Osteocyte (in vitro differentiated cells): ENCODE measurements at places on chromosomes 11 and 22.

DNA sequence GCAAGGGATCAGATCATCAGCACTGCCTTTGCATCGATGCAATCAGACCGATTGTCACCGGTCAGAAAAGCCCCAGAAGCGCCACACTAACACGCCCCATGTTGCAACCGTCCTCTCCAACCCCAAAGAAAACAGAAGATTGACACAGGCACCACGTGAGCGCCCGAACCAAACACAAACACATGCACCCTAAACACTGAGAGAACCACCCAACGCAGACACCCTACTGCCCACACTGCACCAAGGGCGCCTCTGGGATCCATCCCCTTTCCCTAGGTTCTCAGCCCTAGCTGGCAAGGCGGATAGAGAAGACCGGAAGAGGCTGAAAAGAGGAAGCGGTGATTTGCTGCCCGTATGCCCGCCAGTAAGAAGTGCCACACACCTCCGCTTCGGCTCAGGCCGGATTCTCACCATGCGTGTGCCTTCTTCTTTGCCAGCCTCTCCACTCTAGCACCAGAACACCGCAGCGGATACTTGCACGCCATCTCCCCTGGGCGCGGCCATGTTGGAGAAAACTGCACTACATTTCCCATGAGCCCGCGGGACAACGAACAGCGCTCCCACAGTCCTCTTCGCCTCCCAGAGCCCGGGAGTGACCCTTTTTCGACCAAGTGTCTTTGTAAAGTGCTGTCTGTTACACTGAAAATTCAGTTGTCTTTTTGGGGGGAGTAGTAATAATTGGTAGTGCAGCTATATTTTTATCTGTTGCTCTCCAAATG is at the start of gene ALKBH8:
ALKBH8 (minus strand) TSS at position 517 of the 719 bp plus-strand sequence. CDS start 4,842 bp downstream, outside the sequence.
- DNase-seq, result peak; percentile 89

DNA sequence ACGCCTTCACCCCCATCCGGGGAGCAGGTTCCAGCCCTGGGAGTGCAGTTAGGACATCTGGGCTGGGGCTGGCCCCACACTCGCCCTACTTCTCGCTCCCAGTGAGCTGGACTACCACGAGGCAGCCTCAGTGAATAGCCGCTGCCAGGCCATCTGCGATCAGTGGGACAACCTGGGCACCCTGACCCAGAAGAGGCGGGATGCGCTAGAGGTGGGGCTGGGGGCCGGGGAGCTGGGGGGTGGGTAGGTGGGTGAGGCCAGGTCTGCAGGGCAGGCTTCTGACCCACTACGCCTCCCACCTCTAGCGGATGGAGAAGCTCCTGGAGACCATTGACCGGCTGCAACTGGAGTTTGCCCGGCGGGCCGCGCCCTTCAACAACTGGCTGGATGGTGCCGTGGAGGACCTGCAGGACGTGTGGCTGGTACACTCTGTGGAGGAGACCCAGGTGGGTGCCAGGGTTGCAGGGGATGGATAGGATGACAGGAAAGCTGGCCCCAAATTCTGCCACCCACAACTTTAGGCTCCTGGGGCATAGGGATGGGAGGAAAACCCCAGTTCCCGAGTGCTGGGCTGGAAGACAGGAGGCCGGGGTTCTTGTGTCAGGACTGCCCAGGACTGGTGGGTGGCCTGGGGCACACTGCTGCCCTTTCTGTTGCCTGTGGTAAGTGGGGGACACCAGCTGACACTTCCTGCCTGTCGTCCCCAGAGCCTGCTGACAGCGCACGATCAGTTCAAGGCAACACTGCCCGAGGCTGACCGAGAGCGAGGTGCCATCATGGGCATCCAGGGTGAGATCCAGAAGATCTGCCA is 8.3 kb downstream of the CTSF start:
- DNase-seq, result no peak

- no peak for DNase-seq
Measured at GRCh38 chr11:112156956-112157766, 6.7 kb downstream of the IL18 start.

DNA sequence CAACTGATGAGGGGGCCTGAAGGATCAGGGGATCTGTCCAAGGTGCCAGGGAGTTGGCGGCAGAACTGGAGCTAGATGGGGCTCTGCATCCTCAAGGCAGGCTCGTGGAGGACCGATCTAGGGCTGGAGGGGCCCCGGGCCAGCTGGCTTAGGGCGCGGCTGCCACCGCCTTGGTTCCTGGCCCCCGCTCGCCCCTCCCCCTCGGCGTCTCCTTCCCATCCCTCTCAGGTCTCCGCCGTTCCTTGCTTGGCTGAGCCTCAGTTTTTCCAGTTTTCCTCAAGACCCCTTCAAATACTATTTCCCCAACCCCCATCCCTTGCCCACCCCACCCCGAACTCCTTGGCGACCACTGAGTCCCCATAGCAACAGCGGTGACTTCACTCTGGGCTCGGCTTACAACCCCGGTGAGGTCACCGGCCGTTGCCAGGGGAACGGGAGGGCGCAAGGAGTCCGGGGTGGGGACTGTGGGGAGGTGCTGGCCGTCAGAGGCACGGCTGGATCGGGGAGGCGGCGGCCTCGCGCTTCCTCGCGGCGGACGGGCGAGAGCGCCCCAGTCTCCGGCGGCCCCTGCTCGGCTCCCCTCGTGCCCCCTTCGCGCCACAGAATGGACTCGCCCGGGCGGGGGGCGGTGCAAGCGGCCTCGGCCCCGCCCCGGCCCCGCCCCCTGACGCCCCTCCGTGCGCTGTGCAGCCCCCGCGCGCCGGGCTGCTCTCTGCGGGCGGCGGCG is 7.5 kb downstream of the FREY1 start:
- DNase-seq, result peak; percentile 92

DNA sequence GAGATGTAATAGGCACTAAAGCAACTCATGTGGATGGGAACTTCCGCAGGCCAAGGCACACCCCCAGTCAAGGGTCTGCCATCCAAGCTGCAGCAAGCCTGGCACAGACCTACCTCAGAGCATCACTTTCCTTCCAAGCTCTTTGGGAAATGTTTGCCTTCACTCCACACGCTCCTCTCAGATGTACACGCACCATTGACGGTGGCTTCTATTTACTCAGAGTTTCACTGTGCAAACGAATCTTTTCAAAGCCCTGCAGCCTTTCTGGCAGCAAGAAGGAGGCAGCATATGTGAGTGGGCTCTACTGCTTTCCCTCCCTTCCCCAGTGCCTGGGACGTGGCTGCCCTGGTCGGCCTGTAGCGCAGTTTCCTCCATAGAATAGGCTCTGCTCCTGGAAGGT is 60.9 kb upstream of the USP47 start:
- no peak for DNase-seq

DNA sequence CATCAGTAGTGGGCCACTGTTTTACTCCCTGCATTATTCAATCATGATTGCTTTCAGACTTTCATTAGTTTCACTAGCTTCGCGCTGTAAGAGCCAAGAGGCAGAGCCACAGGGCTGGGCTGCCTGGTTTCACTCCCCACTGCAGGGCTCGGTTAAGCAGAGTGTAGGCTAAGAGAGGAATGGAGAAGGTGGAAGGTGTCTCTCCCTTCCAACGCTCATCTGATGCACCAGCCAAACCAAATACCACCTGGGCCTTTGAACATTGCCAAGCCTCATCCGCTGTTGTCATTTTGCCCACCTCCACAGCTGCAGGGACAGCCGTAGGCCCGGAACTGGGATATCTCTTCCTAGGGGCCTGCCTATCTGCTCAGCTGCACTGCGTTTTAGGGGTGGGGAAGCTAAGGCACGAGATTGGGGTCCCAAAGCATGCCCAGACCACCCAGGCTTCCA is 480 bp upstream of the SMARCB1 start:
- no peak for DNase-seq

- no peak for DNase-seq
Measured at GRCh38 chr11:132142121-132142520, 771.7 kb downstream of the NTM start.

DNA sequence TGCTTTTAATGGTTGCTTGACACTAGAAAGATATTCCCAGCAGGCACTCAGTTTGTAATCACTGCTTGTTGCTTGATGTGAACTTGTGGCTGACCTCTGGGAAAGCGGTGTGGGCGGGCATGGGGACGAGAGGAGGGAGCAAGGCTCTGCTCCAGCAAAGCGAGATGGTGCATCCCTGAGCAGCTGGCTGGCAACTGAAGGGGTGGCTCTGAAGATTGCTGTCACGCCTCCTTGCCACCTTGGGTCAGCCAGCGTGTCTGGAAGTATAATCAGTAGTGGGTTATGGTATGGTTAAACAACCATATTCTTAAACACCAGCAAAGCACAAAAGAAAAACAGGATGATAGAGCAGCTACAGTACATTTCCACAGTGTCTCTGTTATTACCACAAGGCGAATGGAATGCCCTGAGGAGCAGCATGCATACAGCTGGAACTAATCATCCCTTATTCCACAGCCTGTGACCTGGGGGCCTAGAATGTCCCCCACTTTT is 124.5 kb downstream of the TRIM44 start:
- no peak for DNase-seq

- no peak for DNase-seq
Measured at GRCh38 chr11:313304-313786, 495 bp upstream of the IFITM1 start.

DNA sequence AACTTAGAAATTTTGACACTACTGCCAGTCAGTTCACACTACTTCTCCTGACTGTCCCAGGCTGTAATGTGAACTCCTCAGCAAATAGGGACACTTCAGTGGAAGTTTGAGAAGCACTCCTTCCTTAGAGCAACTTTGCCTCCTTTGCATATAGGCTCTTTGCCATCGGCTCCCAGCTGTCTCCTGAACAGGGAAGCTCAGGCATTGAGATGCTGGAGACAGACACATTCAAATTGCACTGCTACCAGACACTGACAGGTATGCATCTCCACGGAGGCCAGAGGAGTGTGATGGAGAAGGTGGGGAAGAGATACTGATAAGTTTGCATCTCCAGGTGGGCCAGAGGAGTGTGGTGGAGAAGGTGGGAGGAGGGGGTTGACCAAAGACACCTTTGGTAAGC is 1.4 kb downstream of the TRAPPC4 start:
- DNase-seq, result no peak

DNA sequence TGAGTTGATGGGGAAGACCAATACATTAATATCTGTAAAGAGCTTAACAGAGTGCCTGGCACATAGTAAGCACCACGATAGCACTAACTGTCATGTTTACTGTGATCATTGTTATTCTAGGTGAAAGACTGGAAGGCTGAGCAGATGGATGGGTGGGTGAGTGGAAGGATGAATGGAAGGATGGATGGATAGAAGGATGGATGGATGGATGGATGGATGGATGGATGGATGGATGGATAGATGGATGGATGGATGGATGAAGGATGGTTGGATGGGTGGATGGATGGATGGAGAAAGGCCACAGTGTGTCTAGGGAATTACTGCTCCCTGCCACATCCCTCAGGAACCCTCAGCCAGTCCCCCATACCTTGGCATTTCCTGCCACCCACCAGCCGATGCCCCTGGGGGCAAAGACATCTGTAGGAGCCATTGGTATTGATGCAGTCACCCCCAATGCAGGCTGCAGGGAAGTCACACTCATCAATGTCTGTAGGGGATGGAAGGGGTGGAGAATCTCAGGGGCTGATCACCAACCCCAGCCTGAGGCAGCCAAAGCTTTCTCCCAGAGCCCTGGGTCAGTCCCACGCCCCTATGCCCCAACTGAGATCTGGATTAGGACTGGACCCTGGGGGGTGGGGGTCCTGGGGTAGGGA is 15.3 kb downstream of the LTBP3 start:
- DNase-seq, result no peak

DNA sequence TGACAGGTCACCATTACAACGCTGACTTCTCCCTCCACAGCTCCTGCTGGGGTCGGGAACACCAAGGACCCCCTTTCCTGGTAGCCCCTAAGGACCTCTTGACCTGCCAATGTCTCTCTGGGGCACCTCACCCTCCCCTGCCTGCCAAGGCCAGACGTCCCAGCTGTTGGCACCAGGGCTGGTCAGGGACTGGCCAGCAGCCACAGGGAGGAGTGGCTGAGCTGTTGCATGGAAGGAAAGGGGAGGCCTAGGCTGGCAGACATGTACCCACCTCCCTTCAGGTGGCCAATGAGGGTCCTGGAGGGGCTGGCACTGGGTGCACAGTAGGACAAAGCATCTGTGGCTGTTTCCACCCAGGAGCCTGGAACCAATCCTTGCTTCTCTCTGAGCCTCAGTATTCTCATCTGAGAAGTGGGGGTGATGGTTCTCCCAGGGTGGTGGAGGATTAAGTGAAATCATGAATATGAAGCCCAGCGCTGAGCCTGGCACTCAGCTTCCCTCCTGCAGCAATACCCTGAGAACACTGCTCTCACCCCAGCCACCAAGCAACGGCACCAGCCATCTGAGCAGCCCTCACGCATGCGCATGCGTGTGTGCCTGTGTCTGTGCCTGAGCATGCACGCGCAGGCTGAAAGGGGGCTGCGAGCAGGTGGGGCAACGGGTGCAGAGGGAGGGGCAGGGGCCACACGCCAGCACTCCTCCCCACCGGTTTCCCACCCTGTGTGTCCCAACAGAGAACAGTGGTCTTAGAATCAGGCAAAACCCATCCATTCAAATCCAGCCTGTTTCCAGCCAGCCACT is 5.9 kb downstream of the KCNJ4 start:
- DNase-seq, result no peak

GRCh38 chr11:64204464-64204989 is 2.0 kb upstream of the FERMT3 start:
- DNase-seq, result peak; percentile 93

GRCh38 chr22:35359380-35360065 is 21.4 kb upstream of the HMOX1 start:
- no peak for DNase-seq

- DNase-seq, result no peak
Measured at GRCh38 chr11:85595285-85595884, 31.8 kb downstream of the DLG2 start.

GRCh38 chr11:90635151-90635550 is 412.3 kb upstream of the CHORDC1 start:
- no peak for DNase-seq

DNA sequence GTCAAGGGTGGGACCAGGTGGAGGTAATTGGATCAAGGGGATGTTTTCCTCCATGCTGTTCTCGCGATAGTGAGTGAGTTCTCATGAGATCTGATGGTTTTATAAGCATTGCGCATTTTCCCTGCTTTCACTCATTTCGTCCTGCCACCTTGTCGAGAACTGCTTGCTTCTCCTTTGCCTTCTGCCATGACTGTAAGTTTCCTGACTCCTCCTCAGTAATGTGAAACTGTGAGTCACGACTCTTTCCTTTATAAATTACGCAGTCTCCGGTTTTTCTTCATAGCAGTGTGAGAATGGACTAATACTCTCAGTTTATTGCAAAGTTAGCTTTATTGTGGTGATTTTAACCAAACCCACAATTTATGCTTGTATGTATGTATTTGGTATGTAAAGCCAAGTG is 878.5 kb upstream of the ANO3 start:
- no peak for DNase-seq

GRCh38 chr11:30788849-30789248 is 202.7 kb upstream of the MPPED2 start:
- DNase-seq, result no peak
